ENCODE measurements at places on chromosomes 7 and 10.

- no peak for DNase-seq
Measured at GRCh38 chr7:90165724-90166123, 11.5 kb downstream of the STEAP1 start.

- no peak for DNase-seq
Measured at GRCh38 chr10:132885451-132886210, 56.7 kb downstream of the CFAP46 start.

DNA sequence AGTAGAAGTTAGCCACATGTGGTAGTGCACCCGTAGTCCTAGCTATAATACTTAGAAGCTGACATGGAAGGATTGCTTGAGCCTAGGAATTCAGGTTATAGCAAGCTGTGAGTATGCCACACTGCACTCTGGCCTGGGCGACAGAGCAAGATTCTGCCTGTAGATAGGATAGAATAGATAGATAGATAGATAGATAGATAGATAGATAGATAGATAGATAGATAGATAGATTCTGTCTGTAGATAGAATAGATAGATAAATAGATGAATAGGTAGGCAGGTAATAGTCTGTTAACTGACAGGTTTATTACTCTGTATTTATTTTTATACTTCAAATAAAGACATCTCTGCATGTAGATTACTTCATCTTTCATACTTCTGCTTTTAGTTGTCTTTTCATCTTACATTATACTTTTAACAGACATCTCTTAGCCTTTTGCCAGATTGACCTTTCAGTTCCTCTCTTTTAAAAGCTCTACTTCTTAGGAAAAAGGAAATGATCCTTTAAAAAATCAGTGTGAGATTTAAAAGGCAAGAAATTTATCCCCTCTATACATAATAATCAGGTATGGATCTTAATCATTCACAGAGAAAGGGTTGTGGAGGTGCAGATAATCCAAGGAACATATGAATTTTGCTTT, 31.8 kb downstream of the CCAR1 start:
- DNase-seq, result no peak

DNA sequence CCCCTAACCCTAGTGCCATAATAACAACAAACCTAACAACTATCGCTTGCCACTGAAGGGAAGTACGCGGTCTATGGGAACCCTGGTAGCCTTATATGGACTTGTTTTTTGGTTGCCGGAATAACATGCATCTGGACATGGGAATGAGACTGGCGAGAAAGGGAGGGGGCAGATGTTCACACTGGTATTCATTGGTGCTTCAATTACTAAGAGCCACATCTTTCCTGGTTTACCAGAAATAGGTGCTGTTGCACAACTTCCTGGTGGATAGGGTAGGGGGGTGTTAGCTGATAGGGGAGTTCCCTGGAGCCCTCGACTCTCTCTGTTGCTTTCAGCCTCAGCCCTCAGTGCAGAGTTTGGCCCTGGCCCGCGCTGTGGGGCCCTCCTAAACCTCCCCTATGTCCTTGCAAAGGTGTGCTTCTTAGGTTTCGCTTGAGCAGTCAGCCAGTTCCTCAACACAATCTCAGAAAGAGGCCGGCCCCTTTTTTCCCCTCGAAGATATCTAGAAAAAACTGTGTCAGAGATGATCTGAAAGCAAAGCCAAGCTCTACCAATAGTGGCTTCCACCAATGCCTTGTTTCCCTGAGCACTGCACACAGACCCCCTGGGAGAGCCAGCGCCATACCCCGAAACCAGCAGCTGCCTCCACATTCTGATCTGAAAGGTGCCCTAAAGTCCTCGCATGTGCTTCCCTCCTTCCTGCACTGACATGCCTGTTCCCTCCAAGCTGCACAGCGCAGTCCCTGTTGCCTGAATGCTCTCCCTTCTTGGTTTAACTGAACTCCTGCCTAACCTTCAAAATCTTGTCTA, 13.5 kb downstream of the TBXAS1 start:
- DNase-seq, result no peak

- DNase-seq, result no peak
Measured at GRCh38 chr7:78662939-78663338, 790.5 kb downstream of the MAGI2 start.

GRCh38 chr10:125006921-125007426, 65.1 kb downstream of the ZRANB1 start:
- no peak for DNase-seq

Data from stimulated activated CD8-positive, alpha-beta memory T cell treated with anti-CD3 and anti-CD28 coated beads, Interleukin-4, amount 100 ng/mL, for 1 hour (primary cell).